GM23248 (cell line): ENCODE measurements at places on chromosomes 11 and 22. TPM values are rescaled to one million over a fixed set of nuclear protein-coding genes. Genes with fewer than 3 reads are reported as not detected.
A peak's percentile ranks its signal among the peaks of the same experiment; 100 is the strongest.

- peak; percentile 39 for DNase-seq
Measured at GRCh38 chr11:119295178-119295577, 21.8 kb downstream of the MCAM start.

DNA sequence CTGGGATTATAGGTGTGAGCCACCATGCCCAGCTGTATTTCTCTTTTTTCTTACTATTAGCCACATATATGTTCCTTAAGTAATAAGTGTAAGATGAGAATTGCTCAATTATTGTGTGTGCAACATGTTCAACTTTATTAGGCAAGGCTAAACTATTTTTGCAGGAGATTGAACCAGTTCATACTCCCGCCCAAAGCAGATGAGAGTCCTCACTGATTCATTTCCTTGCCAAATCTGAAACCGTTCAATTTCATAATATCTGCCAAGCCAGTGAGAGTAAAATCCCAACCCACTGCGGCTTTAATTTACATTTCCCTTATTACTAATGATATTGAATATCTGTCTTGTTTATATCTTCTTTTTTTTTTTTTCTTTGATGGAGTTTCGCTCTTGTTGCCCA is 48.4 kb downstream of the KCNJ4 start:
- peak; percentile 59 for DNase-seq

GRCh38 chr11:45278714-45279113 is 7.4 kb downstream of the SYT13 start:
- peak; percentile 17 for DNase-seq

GRCh38 chr11:62553080-62553838 is 6.7 kb upstream of the AHNAK start:
- peak; percentile 98 for DNase-seq

DNA sequence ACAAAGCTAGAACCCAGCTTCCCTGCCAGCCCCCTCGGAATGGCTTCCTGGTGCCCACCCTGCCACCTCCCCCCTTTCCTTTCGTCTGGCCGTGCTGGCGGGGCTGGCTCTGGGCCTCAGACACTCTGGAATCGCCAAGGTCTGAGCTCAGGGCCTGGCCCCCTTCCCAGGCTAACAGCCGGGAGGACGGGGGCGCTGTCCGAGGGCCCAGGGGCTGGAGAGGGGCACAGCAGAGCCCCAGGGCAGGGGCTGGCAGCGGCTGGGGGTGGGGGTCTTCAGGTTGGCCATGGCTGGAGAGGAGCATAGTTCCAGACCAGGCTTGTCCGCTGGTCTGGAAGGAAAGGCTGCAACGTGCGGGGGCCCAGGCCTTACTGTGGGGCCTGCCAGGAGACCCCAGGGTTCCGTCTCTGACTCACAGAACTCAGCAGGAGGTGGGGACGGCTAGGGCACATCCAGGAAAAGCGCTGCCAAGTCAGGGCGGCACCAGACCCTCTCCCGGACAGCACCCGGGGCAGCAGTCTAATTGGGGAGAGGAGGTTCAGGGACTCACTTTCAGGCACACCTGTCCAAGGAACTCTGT is 861 bp upstream of the LTBP3 start:
- DNase-seq = peak; percentile 79

RFPL3 gene
- total RNA-seq = not detected in 2 replicates
